ENCODE measurements at places on chromosomes 1 and 21. TPM values are rescaled to one million over a fixed set of nuclear protein-coding genes. Genes with fewer than 3 reads are reported as not detected.

The BARHL2 gene
- total RNA-seq: not detected

The PGD gene
- total RNA-seq: 135 TPM

The PTPN7 gene
- total RNA-seq: not detected

The RAVER2 gene
- total RNA-seq: 7.7 TPM

The ETNK2 gene
- 1.7 TPM for total RNA-seq

The NSL1 gene
- 24.4 TPM for total RNA-seq

The ADAM30 gene
- not detected for total RNA-seq

The RIPPLY3 gene
- not detected for total RNA-seq

The RGS8 gene
- total RNA-seq: not detected

The GCSAML gene
- not detected for total RNA-seq

The PTGFR gene
- 32.7 TPM for total RNA-seq

The LRRC3 gene
- 0.26 TPM for total RNA-seq

The CCDC185 gene
- total RNA-seq: not detected

The LY9 gene
- total RNA-seq: not detected

The HAPLN2 gene
- not detected for total RNA-seq

The TSPAN1 gene
- 0.26 TPM for total RNA-seq

The LCE2A gene
- total RNA-seq: 0.33 TPM

The UTS2 gene
- not detected for total RNA-seq

The ACBD3 gene
- 60.9 TPM for total RNA-seq

The GSTM5 gene
- 16.4 TPM for total RNA-seq
